ENCODE measurements at places on chromosomes 11 and 22.

- DNase-seq: no peak
These were observed 3.5 kb downstream of the IFT27 start for GRCh38 chr22:36772451-36772850.

- no peak for DNase-seq
These were observed 3.6 kb downstream of the SIPA1 start for GRCh38 chr11:65641297-65642013.

- no peak for DNase-seq
These were observed 34.9 kb upstream of the DAGLA start for GRCh38 chr11:61645179-61645868.

GRCh38 chr11:2187280-2187707 lies 15.7 kb upstream of the TH start:
- no peak for DNase-seq

Measured in HuH-7.5 (cell line).